NCI-H510A (cell line): ENCODE measurements at places on chromosomes 11 and 22.

DNA sequence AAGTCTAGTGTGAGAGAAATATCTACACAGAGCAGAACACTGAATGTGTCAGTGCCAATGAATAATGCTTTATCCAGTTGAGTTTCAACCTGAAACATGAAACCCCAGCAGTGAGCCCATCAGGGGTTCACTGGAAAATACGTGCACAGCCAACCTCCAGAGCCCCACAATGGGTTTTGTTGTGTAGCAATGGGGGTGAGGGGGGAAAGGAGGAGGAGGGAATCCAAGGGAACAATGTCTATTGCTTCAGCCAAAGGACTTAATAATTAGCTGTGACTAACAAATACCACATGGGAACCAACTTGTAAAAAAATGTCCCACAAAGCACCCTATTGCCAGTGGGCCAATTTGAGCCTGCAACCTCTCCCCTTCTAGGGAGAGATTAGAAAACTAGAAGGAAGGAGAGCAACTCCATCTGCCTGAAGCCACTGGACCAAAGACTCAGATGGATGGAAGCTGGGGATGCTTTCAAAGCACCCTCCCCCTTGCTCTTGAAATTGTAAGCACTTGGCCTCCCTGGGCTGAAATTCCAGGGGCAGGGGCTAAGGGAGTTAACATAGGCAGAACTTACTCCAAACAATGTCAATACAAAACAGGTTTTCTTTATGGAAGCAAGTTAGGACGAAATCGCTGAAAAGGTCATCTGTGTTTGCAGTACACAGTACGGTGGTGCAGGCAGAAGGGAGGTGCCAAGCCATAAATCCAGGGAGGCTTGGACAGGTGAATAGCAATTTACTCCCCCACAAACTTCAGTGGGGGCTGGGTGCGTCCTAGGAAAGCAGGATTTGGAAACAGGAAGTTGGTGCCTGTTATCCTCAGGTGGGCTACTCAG, 99.8 kb downstream of the ARL14EP start:
- no peak for DNase-seq

DNA sequence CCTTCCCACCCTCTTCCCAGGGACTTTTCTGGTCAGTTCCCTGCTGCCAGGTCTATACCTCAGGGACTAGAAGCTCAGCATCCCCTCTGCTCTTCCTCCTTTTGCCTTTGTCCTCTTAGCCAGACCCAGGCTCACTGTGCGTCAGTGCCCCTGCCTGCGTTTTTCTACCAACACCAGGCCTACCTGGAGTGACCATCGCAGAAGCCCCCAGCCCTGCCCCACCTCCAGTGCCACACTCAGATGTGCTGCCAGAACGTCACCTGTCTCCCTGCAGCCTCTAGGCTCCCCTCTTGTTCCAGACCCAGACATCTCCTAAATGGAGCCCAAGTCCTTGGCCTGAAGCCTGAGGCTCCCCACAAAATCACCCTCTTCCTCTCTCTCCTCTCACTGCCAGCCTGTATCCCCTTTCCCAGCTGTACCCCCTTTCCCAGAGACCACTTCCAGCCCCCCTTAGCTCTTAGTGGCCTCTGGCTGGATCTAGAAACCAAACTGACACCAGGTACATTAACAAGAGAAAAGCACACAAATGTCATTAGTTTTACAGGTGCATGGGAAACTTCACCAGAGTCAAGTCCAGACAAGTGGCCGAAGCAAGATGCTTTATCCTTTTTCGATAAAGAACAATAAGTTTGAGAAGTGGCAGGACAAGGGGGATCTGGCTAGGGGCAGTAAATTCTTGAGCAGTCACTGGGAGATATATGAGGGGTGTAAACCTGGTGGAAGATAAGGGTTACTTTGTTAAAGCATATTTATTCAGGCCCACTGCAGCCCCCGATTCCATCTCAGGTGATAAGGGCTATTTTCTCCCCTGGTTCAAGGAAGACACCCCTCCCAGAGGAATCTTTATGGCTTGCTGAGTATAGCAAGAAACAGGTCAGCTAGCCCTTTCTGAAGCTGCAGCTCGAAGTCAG, 61.5 kb downstream of the BCR start:
- no peak for DNase-seq

DNA sequence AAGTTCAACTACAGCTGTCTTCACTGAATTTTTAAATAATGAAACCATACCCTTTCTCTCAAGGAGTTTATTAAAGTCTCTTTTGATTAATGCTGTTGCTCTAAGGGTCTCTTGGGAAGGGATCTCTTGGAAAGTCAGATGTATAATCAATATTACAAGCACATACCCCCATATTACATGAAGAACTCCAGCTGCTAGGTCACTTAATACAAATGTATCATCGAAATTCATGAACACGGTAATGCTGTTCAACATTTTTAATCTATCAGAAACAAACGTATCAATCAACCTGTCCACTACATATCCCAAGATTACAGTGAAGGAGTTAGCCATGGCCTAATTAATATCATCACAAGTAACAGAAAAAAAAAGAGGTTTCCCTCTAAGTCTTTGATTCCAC, 383.2 kb upstream of the ARHGAP42 start:
- no peak for DNase-seq

GRCh38 chr11:128045094-128045725, 542.1 kb downstream of the ETS1 start:
- no peak for DNase-seq

- DNase-seq = no peak
These were observed 680.5 kb upstream of the API5 start for GRCh38 chr11:42631220-42631843.

DNA sequence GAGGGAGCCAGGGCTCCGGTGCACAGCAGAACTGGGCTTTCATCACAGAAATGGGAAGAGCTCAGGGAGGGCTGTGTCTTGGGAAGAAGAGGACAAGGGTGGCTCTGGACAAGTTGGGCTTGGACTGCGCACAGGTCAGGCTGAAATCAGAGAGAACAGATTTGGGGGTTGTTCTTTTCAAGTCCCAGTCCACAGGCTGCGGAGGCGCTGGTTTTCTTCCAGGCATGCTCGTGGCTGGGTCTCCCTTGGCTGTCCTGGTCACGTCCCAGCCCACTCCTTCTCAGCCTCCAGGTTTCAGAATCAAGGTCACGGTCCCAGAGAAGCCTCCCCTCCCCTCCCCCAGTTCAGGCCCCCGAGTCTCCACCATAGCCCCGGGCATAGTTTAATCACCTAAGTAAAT, 17.0 kb downstream of the NECTIN1 start:
- DNase-seq = no peak

- DNase-seq = no peak
These were observed 20.6 kb downstream of the POLR3H start for GRCh38 chr22:41523464-41524221.

DNA sequence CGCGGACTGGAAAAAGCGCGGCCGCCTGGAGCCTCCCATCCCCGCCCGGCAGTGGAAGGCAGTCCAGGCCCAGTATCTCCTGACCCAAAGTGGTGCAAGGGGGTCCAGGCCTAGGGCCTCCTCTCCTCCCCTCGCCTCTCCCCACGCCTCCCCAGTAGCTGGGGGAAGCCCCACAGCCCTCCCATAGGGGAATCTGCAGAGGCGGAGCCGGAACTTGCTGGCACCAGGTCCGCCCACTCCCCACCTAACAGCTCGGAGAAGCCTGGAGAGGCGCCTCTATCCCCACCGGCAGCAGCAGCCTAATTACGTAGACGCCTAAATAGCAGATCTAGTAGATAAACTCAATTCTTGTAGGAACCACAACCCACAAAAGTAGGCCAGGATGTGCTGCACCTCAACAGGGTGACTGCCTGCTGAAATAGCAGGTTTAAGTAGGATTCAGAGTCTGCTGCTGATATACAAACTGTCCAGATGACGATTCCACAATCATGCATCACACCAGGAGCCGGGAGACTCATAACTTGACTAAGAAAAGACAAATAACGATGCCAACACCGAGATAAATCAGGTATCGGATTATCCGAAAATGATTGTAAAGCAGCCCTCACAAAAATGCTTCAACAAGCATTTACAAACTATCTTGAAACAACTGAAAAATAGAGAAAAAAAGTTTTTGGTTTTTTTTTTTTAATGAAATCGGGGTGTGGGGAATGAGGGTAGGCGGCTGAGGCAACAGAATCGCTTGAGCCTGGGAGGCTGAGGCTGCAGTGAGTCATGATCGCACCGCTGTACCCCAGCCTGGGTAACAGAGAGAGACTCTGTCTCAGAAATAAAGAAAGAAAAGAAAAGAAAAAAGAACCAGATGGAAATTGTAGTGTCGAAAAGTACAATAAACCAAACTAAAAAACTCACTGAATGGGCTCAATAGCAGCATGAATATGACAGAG, 11.4 kb upstream of the BRD1 start:
- no peak for DNase-seq

- DNase-seq = no peak
These were observed 6.9 kb downstream of the RAB3IL1 start for GRCh38 chr11:61910187-61911127.

- DNase-seq = no peak
These were observed 51.7 kb upstream of the CCDC89 start for GRCh38 chr11:85737738-85738137.

GRCh38 chr22:29716814-29717545, 2.8 kb upstream of the CABP7 start:
- no peak for DNase-seq

DNA sequence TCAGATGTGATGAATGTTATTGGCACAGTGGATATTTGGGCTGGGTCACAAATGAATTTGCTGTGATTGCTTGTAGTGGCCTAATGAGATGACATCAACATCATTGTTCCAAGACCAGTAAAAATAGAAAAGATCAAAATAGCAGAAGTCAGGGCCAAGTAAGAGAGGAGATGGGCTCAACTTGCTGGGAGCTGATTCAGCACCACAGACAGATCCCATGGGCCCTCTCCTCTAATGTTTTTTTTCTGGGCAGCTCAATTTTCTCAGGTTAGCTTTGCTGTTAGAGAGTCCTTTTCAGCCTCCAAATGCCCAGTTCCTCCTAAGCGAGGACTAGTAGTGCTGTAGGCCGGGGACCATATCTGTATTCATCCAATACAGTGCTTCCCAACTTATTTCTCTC, 86.0 kb upstream of the IZUMO1R start:
- no peak for DNase-seq

DNA sequence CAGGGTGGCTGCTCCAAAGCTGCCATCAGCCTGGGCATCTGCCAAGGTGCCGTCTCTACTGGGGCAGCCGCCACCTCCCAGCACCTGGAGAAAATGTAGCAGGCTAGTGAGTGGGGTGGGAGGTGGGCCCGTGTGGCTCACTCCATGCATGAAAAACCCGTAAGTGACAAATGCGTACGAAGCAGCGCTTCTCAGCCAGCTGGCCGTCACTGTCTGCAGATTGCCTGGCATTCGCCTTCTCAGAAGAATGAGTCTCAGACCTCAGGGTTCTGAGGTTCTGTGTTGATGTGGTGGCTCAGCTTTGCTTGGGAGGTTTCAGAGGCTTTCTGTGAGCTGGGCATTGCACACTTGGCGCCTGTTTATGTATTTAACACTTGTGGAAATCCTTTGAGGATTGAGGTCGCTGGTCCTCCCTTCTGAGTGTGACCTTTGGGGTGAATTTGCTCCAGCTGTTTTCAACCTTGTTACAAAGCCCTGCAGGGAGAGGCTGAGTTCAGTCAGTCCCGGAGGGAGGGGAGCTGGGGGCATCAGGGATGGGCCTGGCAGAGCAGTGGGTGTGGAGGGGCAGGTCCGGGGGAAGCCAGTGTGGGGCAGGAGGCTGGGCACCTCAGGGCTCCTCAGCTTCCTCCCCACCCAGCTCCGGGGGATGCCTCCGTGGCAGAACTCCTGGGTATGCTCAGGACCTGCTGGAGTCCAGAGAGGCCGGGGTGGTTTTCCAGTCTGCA, 977.0 kb downstream of the TBC1D22A start:
- no peak for DNase-seq

- no peak for DNase-seq
These were observed 16.7 kb upstream of the SYT12 start for GRCh38 chr11:67006029-67006884.
